HFF-Myc (cell line): ENCODE measurements at places on chromosomes 4 and X.

GRCh38 chr4:185467101-185467500 lies 4.4 kb downstream of the CCDC110 start:
- DNase-seq = no peak

DNA sequence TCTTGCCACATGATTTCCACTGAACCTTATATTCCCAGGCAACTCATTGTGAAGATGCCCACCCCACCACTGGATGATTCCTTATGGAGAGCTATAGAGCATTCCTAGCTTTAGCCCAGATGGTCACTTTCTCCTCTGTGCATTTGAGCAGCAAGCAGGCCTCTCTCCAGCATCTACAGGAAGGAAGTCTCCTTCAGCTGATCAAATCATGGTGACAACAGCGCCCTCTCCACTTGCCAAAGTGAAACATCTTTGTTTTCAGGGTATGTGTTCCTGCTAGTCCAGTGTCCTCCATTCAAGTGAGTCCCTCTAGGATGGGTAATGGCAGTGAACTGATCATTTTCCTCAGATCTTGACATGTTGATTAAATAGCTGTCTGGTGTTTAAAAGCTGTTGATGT lies 10.9 kb upstream of the SYTL5 start:
- DNase-seq = no peak

- DNase-seq = no peak
Measured at GRCh38 chr4:172978848-172979247, 189.8 kb upstream of the GALNT7 start.

- no peak for DNase-seq
Measured at GRCh38 chr4:15925830-15926229, 12.7 kb downstream of the FGFBP1 start.

GRCh38 chrX:135521405-135522131 lies 1.1 kb downstream of the INTS6L start:
- peak; percentile 51 for DNase-seq

GRCh38 chr4:96630839-96631238 lies 790.9 kb downstream of the PDHA2 start:
- DNase-seq = no peak

GRCh38 chrX:108735091-108735678 lies 1.2 kb downstream of the IRS4 start:
- no peak for DNase-seq

GRCh38 chrX:68332201-68332731 lies 101.0 kb downstream of the OPHN1 start:
- DNase-seq = no peak

- DNase-seq = no peak
Measured at GRCh38 chr4:75708218-75708691, 16.1 kb upstream of the USO1 start.

- DNase-seq = no peak
Measured at GRCh38 chrX:25721564-25721963, 416.6 kb upstream of the MAGEB18 start.

DNA sequence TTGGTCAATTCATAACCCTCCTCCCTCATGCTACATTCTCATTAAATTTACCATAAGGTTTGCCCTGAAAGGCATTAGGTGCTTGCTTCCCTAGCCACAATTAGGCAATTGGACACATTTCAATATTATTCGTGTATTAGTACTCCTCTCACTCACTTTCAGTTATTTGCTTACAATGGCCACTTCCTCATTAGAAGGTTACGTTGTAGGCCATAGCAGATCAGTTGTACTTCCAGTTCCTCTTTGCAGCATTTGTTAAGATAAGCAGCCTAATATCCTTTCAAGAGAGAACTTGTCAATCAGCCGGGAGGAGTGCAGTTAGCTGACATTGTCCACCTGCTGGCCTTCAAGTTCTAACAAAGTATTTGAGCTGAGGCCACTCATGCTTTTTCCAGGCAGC lies 1017.2 kb downstream of the PCDH7 start:
- no peak for DNase-seq

DNA sequence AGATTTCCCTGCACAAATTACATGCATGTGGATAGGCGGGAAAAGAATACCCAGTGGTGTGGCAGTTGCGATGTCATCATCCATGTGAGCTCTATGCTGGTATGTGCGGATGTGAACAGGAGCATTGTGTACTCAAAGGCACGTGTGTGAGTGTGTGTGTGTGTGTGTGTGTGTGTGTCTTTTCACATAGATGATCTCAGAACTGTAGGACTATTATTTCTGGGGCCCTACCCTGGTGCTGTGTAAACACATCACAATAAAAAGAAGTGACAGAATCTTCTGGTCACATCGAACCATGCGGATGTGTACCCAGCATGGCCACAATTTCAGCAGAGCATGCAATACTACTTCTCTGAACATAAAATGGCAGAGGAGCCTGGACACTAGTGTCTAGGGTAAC lies 624.8 kb downstream of the MID1IP1 start:
- no peak for DNase-seq

GRCh38 chrX:65582450-65583082 lies 48.0 kb upstream of the LAS1L start:
- no peak for DNase-seq

GRCh38 chrX:130028196-130028595 lies 45.8 kb downstream of the BCORL1 start:
- no peak for DNase-seq

GRCh38 chr4:185039508-185040273 lies 21.4 kb downstream of the HELT start:
- peak; percentile 16 for DNase-seq

DNA sequence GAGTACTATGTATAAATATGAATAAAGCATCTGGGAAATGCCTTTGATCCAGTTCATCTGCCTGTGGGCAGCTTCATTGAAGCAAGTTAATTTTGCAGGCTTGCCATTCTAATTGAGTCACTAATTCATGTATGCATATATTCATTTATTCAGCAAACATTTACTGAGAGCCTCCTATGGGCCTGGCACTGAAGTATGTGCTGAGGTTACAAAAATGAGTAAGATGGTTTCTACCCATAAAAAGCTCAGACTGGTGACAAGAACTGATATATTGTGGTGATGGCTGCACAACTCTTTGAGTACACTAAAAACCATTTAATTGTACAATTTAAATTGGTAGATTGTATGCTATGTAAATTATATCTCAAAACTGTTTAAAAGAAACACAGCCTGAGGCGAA lies 1.1 kb upstream of the MRPL1 start:
- DNase-seq = no peak

DNA sequence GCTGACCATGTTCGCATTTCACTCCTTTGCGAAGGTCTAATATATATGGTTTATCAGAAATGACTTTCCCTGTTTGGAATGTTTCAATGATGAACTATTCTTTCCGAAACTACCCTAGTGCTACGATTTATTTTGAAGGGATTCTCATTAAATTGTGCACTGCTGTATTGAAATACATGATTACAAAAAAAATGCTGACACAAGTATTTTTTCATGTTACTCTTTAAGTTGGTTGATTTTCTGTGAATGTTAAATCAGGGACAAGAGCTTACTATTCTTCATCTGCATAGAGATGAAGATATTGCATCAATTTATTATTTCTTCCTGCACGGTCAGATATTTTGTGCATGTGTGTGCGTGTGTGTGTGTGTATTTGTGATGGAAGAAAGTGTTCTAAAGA lies 731.5 kb upstream of the AGA start:
- DNase-seq = no peak

GRCh38 chrX:135490979-135491514 lies 29.4 kb upstream of the INTS6L start:
- DNase-seq = no peak

DNA sequence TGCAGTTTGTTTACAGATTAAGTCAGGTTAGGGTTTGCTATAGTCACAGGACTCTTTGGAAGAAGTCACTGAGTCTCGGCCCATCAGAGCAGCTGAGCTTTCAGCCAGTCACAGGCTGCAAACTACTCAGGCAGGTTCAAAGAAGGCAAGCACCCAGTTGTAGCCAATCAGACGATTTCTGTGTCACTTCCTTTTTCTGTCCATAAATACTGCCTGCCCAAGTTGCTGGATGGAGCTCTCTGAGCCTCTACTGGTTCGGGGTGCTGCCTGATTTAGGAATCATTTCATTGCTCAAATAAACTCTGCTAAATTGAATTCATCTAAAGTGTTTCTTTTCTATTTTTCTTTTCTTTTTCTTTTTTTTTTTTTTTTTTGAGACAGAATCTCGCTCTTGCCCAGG lies 7.3 kb upstream of the SH3BP2 start:
- no peak for DNase-seq

DNA sequence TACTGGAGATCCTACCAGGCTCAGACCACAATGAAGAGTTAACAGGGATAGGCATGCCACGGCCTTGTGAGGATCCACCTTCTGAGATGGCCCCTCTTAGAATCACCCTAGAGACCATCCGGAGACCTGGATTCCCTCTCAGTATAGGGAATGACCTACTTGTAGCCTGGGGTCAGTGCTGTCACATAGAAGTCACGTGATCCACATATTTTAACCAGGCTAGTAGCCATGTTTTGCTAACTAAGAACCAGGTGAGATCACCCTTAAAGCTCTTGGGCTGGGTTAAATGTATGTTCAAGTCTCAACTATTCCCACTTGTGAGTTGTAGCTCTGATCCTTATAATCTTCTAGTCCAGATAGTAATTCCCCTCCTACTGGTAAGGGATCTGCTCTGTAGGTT lies 215.4 kb downstream of the CCNG2 start:
- DNase-seq = no peak
